NCI-H345 (cell line): ENCODE measurements at places on chromosomes 3 and 15.

GRCh38 chr3:149134575-149134974 is 5.1 kb downstream of the HPS3 start:
- no peak for DNase-seq

DNA sequence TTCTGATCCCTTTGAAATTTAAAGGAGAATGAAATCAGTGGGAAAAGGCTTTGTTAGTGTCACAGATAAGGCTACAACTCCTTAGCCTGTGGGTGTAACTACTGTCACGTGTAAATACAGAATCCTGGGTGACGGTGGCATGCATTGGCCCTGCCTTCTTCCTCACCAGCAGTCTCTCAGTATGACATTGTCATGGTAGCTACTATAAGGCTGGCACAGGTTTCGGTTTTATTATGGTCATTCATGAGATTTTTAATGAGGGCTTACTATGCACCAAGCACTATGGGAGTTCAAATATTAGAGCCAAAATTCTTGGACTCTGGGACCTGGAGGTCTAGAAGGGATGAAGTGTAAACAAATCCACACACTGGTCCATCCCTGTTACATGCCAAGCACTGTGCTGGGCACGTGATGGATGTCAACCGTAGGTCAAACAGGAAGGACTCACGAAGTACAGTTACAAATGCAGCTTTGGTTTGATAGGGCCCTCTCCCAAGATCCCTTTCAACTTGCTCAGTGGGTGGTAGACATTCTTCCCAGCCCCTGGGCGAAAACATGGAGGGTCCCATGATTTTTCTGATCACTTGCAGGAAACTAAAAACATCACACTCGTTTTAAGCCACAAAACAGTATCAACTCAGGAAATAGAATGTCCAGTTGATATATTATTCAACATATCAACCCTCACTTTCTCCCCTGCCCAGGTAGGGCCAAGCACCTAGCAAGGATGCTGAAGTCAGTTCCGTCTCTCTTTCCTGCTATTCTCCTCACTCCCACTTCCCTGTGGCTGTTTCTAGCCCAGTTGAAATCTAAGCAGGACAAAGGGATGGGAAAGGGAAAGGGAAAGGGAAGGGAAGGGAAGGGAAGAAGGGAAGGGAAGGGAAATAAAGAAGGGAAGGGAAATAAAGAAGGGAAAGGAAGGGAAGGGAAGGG is 25.3 kb downstream of the BFSP2 start:
- no peak for DNase-seq

- no peak for DNase-seq
Measured at GRCh38 chr3:188745031-188745430, 426.7 kb upstream of the TPRG1 start.

- DNase-seq: no peak
Measured at GRCh38 chr15:94026458-94027304, 204.7 kb upstream of the MCTP2 start.

DNA sequence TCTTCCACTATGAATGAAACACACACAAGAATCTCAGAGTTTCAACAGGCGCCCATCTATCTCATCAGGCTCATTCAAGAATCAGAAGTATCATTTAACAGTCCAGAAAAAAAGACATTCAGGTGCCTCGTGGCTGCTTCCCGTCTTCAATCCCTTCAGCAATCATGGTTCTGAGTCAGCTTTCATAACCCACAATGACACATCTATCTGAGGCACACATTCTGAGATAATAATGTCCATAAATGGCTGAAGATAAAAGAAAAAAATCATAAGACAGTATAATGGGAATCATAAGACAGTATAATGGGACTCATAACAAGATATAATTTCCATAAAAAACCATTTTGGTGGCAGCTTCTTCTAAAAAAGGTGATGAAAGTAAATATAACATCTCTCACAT is 52.4 kb downstream of the TNIK start:
- DNase-seq: no peak

GRCh38 chr15:59997070-59997701 is 6.9 kb upstream of the FOXB1 start:
- peak; percentile 79 for DNase-seq

DNA sequence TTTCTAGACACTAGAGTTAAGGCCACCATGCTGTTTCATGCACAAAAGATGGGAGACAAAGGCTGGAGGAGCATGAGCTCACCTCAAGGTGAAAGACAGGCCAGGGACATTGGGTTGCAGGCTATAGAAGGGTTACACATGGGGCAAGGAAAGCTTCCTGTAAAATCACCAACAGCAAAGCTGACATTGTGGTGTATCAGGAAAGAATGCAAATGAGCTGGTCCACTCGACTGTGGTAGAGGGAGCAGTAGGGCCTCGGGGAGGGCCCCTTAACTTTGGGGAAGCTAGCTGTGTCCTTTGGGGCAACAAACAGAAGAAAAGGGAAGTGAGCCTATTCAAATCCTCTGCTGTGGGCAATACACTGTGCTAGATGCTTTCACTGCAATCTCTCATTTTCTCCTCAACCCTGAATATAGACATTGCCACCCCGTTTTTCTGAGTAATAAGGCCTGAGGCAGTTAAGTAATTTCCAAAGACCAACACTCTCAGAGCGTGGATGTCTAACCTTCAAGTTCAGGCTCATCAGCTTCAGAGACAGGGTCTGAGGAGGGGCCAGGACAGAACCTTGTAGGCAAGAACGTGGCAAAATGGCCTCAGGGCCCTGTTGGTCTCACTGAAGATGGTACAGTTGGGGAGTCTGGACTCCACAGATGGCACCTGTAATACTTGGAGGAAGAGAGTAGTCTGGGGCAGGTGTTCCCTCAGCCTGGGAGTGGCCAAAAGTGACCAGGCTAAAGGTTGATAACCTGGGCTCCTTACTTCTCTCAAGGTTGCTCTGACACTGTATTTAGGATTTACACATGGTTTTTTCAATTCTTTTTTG is 24.1 kb downstream of the CX3CR1 start:
- no peak for DNase-seq

GRCh38 chr3:167116120-167116922 is 263.8 kb downstream of the ZBBX start:
- DNase-seq: no peak
